ENCODE measurements at places on chromosomes 1 and 21.

DNA sequence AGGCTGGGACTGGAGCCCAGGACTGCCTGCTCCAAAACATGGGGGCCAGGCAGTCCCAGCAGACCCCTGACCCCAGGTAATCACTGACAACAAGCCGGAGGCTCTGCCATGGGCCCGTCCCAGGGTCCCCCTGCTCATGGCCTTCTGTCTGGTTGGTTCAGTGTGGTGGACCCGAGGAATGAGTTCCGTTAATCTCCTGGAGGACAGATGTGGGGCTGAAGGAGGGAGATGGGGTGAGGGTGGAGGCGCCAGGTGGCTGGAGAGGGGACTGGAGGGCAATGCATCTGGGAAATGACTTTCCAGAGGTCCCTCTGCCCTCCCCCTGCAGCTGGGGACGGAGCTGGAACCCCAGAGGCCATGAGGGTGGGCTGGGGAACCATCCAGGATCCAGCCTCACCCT, 103.2 kb downstream of the EBNA1BP2 start:
- no peak for DNase-seq

DNA sequence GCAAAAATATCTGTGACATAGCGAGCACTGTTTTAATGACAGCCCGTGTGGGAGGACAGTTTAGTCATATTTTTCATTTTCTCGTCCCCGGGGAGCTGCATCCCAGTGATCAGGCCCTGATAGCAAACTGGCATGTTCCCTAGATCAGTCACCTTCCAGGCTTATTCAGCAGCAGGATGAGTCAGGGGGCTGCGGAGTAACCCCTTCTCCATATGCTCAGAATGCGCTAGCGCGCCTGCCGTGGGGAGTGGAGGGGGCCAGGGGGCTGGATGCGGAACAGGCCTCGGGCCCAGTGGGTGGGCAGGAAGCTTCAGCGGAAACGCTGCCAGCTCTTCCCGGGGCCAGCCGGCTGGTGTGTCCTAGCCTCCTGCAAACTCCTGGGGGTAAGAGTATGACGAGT, 94.0 kb downstream of the KCND3 start:
- DNase-seq: no peak

DNA sequence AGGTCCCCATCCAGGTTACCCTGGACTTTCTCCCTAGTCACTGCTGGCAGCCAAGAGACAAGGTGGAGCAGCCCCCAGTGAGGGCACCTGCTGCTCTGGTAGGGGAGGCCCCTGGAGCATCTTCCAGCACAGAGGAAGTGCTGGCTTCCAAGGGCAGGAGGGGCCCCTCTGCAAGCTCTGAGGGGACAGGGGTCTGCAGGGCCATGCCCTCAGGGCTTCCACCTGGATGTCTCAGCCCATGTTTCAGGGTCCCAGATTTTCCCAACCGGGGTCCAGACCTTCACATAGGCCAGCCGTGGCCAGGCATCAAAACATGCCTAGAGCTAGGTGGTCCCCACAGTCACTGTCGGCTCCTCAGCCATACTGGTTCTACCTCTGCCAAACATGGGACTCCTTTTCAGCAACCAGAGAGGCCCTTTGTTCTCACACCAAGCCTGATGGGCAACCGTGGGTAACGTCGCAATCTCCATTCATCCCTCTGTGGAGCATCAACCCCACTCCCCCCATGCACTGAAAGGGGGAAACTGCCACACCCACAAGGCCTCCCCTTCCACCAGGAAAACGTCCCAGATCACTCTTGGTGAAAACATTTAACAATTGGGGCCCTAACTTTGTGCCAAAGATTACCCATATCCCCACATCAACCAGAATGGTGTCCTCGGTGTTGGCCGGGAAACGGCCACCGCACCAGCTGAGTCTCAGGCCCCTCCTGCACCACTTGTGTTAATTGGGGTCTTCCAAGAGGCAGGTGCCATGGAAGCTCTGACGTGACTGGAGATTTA, 1.9 kb upstream of the COL6A2 start:
- no peak for DNase-seq

DNA sequence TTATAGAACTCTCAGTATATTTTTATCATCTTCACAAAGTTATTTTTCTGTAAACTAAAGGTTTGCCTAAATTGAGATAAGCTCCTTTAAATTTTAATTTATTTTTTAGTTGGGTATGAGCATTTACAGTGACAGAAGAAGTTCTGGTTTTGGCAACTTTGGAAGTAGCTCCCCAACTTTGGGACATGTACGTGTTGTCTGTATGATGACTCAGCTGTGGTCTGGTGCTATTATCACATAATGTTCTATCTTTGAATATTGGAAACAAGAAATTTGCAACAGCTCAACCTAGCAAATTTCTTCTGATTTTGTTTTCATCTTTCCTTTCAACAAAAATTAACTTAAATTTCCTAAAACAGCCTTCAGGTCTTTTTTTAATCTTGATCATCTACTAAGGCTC, 46.6 kb upstream of the C1orf105 start:
- no peak for DNase-seq

DNA sequence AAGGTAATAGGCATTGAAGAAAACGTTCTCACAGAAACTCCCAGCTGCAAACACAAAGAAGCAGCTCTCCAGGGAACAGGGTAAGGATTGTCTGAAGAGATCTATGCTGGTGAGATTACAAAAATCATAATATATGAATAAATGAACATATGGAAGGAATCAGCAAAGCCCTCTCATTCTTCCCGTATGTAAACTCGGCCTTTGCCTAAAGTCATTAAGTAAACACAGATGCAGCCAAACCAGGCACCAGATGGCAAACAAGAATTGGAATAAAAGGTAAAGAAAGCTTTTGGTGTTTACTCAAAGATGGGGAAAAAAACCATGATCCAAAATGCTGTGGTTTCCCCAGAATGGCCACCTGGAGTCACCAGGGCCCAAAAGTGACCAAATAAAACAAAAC, 76.6 kb upstream of the HOOK1 start:
- DNase-seq: peak; percentile 81

DNA sequence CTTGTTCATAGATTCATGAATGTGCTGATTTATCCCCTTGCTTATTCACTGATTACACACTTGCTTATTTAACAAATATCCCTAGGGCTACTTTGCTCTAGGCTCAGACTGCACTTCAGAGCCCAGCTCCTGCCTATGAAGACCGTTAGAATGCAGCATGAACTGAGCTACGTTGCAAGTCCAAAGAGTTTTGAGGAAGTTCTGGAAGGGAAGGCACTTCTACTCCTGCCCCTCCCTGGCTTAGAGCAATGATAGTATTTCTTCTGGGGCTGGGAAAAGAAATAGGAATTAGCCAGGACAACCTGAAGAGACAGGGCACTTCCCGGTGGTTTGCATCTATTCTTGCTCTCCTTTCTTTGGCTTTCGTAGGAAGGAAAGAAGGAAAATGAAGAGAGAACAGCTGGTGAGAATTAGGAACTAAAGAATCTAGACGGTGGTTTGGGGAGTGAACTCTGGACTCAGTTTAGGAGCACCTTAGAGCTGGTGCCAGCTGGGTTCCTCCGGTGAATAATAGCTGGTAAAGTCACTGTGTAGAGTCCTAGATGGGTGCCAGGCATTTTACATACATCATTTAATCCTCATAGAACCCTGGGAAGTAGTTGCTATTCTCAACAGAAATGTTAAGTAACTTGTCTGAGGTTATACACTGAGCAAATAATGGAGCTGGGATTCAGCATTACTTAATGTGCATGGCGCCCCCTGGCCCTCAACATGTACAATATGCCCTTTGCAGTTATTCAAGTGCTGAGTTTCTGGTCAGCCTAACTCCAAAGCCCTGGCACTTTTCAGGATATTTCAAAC, 65.9 kb downstream of the NDUFS5 start:
- DNase-seq: peak; percentile 83

GRCh38 chr1:170624146-170624545, 39.8 kb upstream of the PRRX1 start:
- no peak for DNase-seq

DNA sequence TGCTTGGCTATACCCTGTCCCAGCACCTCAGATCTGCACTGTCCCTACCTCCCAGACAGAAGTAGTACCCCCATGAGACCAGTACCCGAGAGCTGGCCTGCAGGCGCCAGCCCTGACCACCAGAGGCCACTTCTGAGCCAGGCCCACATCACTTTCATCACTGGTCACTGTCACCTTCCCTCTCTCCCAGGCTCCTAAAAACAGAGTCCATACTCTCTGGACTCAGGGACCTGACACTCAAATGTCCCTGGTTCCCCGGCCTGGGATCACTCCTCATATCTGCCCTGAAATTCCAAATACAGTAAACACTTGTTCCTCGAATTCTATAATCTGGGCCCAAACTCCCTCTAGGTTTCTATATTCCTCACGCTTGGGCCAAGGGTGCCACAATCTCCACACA, 18.7 kb downstream of the TMEM53 start:
- DNase-seq: no peak

GRCh38 chr1:86235852-86236251, 79.3 kb upstream of the COL24A1 start:
- no peak for DNase-seq

DNA sequence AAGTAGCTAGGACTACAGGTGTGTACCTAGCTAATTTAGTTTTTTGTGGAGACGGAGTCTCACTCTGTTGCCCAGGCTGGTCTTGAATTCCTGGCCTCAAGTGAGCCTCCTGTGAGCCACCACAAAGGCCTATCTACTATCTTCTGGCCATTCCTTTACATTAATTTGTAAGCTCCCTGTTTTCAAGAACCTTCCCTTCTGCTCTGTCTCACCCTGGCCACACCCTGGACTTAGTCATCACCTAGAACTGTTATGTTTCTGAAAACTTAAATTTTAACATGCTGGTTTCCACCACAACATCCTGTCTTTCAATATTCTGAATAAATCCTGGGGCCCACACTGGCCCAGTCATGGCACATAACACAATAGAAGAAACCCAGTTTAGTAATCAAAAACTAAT, 4.9 kb upstream of the B4GALT3 start:
- DNase-seq: no peak

- no peak for DNase-seq
Measured at GRCh38 chr1:153872331-153872730, 50.4 kb downstream of the GATAD2B start.

DNA sequence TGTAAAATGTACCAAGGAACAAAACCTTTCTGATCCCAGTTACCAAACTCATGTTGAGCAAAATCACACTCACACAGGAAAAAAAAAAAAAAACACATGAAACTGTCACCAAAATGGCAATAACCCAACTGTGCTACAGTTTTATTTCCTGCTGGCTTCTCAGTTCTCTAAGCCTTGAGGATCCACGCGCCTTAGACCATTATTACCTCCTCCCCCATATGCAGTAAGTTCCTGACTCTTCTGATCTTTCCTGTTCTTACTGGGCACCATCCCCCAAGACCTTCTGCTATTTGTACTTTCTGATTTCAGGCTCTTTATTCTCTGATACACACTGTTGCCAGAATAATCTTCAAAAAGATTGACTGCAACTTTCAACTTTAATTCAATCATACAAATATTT, 79.6 kb downstream of the SLC45A1 start:
- DNase-seq: no peak

DNA sequence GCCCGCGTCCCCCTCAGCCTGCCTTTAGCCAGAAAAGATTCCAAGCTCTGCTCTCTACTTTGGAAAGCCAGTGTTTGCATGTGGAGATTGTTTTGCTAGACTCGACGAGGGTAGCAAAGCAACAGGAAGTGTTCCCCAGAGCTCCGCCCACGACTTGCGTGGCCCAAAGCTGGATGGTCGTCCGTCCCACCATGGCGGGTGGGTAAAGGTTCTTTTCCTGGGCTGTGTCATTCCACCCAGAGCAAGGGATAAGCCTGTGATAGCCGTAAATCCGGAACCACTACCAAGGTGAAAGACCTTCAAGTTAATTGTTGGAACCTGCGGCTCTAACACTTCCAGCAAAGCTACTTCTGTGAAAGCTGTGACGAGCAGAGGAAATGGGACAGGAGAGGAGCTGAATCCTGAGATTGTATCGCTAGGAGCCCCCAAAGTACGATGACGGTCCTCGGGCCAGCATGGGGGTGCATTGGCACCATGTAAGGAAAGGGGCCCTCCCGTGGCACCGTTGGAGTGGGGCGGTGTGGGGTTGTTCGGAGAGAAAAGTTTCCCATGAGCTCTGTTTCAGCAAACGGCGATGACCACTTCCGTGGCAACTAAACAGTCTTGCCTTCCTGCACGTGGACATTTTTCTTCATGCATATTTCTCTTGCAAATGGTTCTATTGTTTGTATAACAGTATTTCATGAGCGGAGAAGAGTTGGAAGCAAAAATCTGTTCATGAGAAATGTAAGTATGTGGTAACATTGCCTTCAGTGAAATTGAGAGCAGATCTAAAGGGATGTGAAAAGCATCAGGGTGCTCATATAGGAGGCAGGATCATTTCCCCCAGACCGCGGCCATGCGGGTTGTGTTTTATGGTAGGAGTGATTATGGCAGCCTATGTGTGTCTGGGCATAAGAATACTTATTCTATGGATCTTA, 8.4 kb downstream of the MX2 start:
- DNase-seq: no peak

- no peak for DNase-seq
Measured at GRCh38 chr1:177753655-177754054, 216.2 kb downstream of the SEC16B start.

DNA sequence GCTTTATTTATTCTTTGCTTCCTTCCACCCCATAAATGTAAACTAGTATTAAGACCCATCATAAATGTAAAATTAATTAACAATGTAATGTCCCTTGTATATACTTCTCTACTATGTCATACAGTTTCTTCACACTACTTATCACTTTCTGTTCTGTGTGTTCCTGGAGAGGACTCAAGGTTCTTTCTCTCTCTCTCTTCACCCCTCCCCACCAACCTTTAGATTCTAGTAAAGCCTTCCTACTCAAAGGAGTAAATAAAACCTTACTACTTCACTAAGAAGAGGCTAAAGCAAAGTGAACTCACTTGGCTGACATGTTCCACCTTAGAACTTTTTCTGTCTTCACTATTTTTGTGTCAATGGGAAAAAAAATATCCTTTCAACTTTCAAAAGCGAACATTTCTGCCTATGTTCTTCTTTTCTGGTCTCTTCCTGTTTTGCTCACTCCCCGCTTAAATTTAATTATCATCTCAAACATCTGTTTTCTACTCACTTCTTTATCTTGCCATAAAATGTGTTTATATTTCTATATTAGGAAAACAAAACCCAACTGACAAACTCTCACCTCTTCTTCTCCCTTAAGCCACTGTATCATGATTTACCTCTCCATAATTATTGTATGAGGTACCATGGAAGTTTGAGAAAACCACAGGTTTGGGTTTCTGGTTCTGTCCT, 260.3 kb downstream of the DPYD start:
- DNase-seq: no peak

DNA sequence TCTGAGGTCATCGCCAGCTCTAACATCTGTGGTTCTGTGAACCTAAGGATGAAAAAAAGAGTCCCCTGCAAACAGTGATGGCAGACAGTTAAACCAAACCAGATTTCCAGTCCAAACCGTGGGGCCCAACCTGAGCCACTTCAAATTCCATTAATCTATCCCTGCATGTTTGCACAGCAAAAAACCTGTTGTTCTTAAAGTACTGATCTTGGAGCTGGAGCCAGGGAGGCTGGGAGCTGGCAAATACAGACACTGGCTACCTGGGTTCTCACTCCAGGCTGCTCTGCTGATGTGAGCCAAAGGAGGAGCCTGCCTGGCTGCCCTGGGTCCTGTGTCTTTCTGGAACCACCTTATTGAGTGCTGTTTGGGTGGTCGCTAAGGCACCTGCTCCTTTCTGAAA, 16.4 kb downstream of the LDLRAD1 start:
- DNase-seq: no peak

Data from fibroblast of the conjunctiva (primary cell).